ENCODE measurements at places on chromosomes 3 and 15.

DNA sequence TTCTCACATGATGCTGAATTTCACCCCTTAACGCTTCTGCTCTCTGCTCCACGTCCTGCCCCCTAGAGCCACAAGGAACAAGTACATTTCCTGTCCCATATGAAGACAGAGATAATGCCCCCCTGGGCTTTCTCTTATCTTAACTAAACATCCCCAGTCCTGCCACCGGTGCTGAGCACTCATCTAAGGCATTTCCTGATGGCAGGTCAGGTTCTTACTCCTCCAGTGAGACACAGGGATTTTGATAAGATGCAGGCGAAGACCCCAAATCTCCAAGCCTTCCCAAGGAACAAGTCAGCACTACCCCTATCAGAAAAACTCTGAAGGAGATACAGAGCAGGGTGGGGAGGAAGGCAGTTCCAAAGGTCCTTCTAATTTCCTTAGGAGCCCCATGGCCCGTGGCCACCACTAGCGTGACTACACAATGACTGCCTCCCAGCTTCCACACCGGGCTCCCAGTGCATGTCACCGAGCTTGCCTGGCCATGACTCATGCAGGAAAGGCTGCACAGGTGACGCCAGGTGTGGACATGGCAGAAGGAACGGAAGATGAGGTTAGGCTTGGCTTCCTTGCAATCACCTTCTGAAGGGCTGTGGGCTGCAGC is 152.9 kb downstream of the XXYLT1 start:
- DNase-seq = no peak

- DNase-seq = no peak
These were observed 141.2 kb downstream of the NUP210 start for GRCh38 chr3:13278783-13279531.

- DNase-seq = no peak
These were observed 787 bp upstream of the SLMAP start for GRCh38 chr3:57755368-57755675.

DNA sequence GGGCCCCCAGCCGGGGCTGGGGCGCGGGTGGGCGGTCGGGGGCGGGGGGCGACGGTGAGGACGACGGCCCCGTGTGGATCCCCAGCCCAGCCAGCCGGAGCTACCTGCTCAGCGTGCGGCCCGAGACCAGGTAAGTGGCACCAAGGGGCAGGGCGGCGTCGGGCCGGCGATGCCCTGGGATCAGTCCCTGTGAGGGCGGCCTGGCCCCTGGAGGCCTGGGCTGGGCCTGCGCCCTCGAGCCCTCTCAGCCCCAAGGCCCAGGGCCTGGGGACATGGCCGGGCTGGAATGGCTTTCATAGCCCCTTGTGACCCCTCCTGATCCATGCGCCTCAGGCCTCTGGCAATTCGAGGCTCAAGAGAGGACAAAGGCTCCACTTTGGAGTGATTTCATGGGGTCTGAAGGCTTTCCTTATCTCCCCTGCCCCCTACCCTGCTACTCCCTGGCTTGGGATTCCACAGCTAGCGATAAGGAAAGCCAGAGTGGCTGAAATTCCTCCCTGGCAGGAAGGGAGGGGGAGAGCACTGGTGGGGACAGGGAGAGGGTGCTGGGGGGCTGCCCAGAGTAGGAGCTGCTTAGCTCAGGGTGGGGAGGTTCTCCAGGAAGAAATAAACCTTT is 418 bp downstream of the ALPK3 start:
- no peak for DNase-seq

DNA sequence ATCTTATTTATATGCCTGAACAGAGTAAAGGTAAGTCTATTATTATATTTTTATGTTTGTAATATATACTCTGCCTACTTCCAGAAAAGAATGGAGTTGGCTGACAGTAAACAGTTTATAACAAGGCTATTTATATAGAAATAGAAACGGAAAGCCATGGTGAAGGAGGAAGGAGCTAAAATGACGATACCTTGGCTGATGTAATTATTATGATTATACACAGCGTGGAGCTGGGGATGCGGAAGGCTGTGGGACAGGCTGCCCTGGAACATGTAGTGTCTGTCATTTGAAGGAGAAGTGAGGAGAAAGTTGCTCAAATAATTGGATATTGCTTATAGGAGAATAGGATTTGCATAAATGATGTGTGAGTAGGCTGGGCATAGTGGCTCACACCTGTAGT is 37.8 kb downstream of the CEMIP start:
- DNase-seq = no peak

GRCh38 chr15:81111510-81112470 is 22.3 kb upstream of the CFAP161 start:
- DNase-seq = no peak

GRCh38 chr3:126679318-126679751 is 24.4 kb upstream of the TXNRD3 start:
- DNase-seq = peak; percentile 64

GRCh38 chr3:3618623-3619022 is 180.6 kb upstream of the LRRN1 start:
- no peak for DNase-seq

DNA sequence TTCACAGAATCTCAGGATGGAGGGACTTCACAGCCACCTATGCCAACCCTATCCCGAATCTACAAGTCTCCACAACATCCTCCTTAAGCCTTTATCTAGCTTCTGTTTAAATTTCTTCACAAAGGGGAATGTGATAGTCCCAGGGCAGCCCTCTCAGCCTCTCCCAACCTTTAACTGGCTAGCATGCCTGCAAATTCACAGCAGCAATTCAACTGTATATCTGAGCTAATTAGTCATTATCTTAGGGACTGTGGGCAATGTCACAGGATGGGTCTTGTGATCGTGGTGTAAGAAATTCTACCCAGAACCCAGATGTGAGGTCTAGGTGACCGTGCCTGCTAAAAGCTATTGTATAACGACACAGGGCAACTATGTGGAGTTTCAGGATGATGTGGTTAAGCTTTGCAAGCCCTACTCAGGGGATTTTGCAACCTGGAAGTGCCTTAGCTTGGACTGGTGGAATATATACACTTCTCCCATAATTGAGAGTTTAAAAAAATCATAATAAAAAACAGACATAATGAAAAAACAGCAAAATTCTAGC is 65.5 kb upstream of the FBN1 start:
- DNase-seq = no peak

- DNase-seq = no peak
These were observed 130.9 kb downstream of the LRRK1 start for GRCh38 chr15:101049856-101050622.

DNA sequence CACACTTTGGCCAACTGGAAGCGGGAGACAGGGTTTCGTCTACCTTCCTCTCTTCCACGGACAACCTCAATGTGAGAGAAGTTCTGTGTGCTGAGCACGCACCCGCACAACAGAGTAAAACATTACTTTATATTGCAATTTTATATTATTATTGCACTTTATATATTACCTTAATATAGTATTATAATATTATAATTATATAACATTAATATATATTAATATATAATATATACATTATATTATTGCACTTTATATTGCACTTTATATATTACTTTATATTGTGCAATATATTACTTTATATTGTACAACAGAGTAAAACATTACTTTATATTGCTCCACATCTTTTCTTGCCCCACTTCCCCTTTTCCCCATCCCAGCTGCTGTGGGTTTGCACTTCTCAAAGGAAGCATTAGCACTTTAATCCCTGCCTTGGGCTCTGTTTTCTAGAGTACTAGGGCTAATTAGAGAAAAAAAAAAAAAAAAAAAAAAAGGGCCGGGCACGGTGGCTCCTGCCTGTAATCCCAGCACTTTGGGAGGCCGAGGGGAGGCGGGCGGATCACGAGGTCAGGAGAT is 76.4 kb upstream of the SLC4A7 start:
- DNase-seq = no peak

- no peak for DNase-seq
These were observed 101.1 kb downstream of the EPHA6 start for GRCh38 chr3:96915445-96915844.

- DNase-seq = no peak
These were observed 17.9 kb downstream of the ARHGEF3 start for GRCh38 chr3:56783644-56784447.

- no peak for DNase-seq
These were observed 46.2 kb downstream of the PTH1R start for GRCh38 chr3:46923559-46924350.

DNA sequence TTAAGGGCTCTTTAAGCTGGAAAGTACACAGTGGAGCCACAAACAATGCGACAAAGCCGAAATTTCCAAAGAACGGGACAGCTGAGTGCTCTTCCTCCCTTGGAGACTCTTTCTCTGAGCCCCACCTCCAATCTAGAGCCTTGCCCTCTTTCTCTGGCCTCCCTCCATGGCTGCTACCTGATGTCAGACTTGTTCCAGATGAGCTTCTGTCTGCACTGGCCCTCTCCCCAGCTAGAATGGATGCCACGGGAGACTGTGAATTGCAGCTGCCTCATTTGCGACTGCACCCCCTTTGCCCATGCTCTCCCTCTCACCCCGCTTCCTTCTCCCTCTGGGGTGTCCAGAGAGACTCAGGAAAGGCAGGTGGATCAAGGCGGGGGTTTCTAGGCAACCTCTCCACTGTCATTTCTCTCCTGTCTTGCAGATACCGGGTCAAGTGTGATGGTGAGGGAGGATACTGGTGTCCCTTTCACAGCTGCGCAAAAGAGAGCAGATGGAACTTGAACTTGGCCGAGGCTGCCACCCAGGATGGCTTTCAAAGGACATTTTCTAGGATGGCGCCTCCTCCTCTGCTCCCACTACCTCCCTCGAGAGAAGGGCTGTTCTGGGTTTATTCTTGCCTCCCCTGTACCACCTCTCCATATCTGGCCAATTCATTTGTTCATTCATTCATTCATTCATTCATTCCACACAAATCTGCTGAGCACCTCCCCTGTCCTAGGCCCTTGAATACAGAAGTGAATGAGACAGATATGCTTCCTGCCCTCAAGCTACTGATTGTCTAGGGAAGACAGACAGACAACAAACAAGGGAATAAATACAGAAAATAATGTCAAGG is 12.8 kb downstream of the ATP2B2 start:
- no peak for DNase-seq

DNA sequence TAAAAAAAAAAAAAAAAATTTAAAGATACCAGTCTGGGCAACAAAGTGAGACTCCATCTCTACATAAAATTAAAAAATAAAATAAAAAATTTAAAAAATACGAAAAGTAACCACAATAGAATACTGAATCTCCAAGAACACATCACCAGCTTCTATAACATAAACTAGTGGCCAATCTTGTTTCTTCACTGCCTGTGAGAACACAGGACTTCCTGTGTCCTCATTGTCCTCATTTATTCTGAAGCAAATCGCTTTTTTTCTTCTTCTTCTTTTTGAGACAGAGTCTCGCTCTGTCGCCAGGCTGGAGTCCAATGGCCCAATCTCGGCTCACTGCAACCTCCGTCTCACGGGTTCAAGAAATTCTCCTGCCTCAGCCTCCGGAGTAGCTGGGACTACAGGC is 28.6 kb upstream of the RAB7A start:
- no peak for DNase-seq

GRCh38 chr15:19944261-19944888 is 597.2 kb downstream of the GOLGA6L6 start:
- DNase-seq = no peak

GRCh38 chr3:19399356-19399755 is 251.0 kb downstream of the KCNH8 start:
- no peak for DNase-seq

DNA sequence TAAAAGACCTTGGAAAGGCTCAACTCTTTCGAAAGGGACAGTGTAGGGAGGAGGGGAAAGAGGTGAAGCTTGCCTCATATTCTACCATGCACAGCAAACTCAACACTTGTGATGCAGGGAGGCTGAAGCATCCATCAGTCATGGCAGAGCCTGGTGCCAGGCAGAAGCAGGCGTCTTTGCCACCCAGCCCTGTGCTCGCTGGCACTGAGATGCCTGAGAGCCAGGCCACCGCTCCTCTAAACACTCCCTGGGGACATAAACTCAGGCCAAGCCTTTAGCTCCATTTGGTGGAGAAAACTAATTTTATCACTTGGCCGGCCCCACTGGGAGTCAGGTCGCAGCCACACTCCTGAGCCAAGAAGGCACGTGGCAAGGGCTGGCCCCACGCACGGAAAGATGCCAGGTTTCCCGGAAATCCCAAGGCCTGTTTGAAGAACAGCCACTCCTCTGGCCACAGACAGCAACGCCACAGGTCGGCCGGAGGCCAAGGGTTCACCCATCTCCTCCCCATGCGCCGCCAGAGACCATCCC is 30.7 kb downstream of the XXYLT1 start:
- no peak for DNase-seq

DNA sequence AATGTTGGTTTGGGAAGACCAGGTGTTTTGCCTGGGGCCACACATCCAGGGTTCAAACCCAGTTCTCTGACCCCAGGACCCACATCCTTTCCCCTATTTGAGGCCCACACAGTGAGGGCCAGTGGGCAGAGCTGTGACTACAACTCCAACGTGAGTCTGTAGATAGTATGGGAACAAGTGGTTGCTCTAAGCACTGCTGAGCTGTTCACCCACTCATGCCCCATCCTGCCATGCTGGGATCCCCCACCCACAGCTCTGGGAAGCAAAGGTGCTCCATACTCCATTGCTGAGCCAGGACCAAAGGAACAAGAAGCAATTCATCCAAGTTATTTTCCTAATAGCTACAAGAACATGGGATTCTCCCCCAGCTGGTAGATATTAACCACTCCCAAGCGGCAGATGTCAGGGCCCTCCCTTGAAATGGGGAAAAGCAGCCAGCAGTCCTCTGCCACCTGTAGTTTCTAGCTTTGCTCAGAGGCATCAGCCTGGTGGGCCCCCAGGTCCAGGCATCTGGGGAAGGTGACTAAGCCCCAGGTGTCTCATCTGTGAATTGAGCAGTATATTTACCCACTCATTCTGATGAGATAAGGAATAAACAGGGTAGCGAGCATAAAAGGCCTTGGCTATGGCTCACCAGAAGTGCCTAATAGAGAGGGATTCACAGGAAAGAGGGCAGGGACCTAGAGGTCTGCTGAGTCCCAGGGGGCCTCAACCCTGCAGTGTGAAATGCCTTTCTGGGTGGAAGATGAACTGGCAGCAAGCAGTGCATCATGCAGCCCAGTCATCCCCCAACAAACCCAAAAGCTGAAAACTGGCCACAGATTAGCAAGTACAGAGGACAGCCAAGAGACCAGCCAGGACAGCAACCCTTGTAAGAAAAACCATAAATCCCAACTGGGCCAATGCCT is 33.4 kb downstream of the POC1A start:
- DNase-seq = no peak

GRCh38 chr15:65762399-65762798 is 29.7 kb downstream of the DENND4A start:
- no peak for DNase-seq

- no peak for DNase-seq
These were observed 246.6 kb upstream of the PROK2 start for GRCh38 chr3:72031581-72031980.

GRCh38 chr15:69518806-69519205 is 66.2 kb downstream of the RPLP1 start:
- no peak for DNase-seq

DNA sequence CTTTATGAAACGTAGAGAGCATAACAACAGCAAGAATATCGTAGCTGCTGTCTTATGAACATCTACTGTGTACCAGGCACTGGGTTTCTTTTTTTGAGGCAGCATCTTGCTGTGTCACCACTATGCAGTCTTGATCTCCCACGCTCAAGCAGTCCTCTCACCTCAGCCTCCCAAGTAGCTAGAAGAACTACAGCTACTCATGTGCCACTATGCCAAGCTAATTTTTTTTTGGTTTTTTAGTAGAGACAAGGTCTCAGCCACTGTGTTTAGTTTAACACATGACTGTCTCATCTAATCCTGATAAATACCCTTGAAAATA is 129.9 kb downstream of the VGLL4 start:
- DNase-seq = no peak

GRCh38 chr3:107962946-107963345 is 127.9 kb downstream of the CD47 start:
- DNase-seq = no peak

GRCh38 chr3:133478624-133479023 is 78.8 kb downstream of the BFSP2 start:
- no peak for DNase-seq

Data from activated naive CD4-positive, alpha-beta T cell (primary cell).